ENCODE measurements at places on chromosomes 4 and X. TPM values are rescaled to one million over a fixed set of nuclear protein-coding genes. Genes with fewer than 3 reads are reported as not detected.

WAS gene
- 0.28 TPM for total RNA-seq

NPY1R gene
- total RNA-seq: 0.10 TPM

CD38 gene
- 13.5 TPM for total RNA-seq

SORBS2 gene
- 0.85 TPM for total RNA-seq

ADGRL3 gene
- total RNA-seq: 0.05 TPM

POF1B gene
- total RNA-seq: 2.1 TPM

ARR3 gene
- total RNA-seq: not detected

MAGEC3 gene
- total RNA-seq: not detected

TMPRSS11A gene
- total RNA-seq: not detected

SMIM10L2A gene
- 0.15 TPM for total RNA-seq

GPR173 gene
- 0.02 TPM for total RNA-seq

SLC9B1 gene
- not detected for total RNA-seq

BOD1L1 gene
- 14.8 TPM for total RNA-seq

GPC3 gene
- total RNA-seq: 0.13 TPM

FAM47A gene
- not detected for total RNA-seq

RAB39B gene
- total RNA-seq: 0.83 TPM

TNIP3 gene
- total RNA-seq: 0.39 TPM
